ENCODE measurements at places on chromosomes 7 and 10.

GRCh38 chr7:137469191-137469811, 125.8 kb upstream of the PTN start:
- no peak for DNase-seq

DNA sequence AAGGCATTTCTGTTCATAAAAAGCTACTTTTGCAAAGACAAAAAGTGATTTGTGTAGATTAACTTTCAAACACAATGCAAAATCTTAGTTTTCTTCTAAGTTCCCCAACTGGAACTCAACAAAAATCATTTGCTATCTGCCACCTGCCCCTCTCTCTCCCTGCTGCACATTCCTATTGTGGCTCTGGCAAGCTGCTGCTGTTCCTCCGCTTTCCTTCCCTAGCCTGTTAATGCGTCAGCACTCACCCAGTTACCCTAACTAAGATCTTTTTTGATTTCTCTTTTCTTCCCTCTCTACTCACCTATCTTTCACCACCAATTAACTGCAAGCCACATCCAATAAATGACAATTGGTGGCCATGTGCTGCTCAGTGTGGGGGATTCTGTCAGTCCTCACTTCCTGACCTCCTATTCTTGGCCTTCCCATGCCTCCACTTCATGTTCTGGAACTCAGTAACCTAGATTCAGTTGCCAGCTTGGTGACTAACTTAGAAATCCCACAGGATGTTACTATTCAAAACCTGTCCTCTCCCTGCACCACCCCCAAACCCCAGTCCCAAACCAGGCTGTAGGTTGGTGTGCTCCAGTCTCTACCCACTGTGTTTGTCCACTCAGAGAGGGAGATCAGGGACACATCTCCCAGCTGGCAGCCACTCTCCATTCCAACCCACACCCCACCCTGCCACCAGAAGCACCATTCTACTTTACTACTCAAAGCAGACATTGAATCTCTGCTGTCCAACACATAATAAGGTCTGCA, 140.2 kb upstream of the CTTNBP2 start:
- DNase-seq: no peak

GRCh38 chr10:24495666-24496460, 227.8 kb downstream of the ARHGAP21 start:
- DNase-seq: no peak

DNA sequence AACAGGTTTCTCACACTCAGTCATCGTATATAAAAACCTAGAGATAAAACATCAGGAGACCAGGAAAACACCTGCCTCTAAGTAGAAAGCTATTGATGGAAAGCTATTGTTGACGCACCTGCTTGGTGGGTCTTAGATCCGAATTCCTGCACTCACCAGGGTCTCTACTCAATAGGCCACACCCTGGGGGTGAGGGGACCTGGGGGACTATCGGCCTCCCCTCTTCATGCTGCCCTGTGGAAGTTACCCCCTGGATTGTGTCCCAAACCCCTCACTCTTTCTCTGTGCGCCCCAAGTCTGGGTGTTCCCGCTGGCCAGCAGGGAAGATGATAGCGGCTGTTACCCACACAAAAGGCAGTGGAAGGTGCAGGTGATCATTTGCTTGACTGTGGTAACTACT, 313.0 kb downstream of the WDR37 start:
- DNase-seq: no peak

DNA sequence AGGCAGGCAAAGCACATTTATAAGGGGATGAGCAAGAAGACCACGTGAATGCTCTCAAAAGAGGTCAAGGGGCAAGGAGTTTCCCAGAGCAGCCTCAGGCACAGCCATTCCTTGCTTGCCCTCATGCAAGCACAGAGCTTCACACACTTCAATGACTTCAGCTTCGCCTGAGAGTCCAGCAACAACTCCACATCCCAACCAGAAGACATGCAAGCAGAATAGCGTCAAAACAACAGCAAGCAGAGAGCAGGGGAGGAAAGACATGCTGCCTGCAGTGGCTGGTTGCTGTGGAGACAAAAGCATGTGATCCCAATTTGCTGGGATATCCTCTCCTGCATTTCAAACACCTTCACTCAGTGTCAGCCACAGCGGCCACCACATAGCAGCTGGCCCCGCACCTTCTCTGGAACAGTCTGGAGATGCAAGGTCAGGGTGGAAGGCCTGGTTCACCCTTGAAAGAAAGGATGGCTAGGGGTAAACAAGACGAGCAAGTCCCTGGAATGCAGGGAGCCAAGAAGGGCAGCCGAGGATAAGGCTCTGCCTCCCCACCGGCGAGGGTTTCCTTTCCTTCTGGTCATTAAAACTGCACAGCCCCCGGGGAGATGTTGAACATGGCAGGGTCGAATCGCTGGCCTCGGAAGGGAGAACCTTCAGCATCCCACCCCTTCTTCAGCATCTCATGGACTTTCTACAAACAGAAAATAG, 60.2 kb upstream of the CAMK2B start:
- no peak for DNase-seq

DNA sequence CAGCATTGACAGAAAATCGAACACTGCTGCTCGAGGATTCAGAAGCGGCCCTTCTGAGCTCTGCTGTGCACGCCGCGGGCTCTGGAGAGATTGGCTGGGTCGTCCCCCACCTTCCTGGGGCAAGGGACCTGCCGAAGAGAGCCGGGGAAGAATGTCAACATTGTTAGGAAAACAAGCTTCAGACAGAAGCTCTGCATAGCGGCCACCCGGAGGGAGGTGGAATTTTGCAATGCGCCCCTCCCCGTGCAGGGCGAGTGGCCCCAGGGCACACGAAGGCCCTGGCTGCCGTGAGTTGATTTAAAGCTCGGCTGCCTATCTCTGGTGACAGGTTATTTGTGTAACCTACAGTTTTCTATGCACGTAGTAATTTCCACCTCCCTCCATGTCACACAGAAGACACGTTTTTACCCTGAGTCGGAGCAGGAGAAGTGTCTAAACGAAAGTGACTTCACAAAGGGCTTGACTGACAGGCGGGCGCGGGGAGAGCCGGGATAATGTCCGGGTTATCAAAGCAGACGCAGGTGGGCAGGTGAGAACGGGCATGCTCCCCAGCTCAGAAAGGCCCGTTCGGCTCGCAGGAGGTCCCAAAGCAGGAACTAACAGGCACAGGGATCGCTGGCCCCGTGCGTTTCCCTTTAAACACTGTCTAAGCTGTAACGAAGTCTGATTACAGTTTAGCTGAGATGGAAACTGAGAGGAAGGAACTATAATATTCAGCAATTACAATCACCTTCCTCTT, 84.6 kb downstream of the PDGFA start:
- DNase-seq: no peak

GRCh38 chr10:113091920-113092319, 141.9 kb downstream of the TCF7L2 start:
- DNase-seq: no peak

GRCh38 chr10:111709603-111710002, 474.0 kb downstream of the GPAM start:
- DNase-seq: no peak

- DNase-seq: no peak
These were observed 703.0 kb upstream of the NRP1 start for GRCh38 chr10:34037499-34037898.

DNA sequence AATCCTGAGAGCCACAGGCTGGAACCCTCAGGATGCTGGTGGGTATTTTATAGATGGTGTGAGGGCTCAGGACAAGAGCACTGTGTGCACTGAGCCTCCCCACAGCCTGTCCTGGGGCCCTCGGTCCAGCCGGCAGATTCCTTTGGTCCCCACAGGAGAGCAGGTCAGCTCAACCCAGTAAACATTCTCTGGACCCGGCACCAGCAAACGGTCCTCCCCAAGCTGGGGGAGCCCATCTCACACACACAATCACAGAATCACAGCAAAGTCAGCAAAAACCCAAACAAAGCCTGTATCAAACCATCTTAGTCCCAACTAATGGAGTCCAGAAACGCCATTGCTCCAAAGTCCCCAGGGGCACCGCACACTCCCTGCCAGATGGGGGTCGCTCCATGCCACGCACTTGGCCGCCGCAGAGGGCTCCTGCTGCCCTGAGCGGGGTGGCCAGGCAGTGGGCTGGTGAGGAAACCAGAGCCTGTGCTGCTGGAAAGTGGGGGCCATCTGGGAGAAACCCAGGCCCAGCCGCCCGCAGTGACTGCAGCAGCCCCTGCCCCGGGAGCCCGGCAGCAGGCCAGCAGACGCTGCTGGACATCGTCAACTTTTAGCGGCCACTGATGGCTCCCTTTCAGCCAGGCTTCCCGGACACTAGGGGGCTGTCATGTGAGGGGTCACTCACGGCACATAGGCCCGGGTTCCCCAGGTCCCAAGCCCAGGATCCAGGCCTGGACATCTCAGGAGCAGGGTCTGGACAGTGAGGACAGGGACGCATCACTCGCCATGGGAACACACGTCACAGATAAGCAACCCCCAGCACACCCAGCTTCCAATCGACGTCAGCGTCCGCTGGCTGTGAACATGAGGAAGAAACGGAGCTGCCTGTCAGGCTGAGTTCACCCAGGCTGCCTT, 52.6 kb downstream of the DPYSL4 start:
- DNase-seq: no peak

DNA sequence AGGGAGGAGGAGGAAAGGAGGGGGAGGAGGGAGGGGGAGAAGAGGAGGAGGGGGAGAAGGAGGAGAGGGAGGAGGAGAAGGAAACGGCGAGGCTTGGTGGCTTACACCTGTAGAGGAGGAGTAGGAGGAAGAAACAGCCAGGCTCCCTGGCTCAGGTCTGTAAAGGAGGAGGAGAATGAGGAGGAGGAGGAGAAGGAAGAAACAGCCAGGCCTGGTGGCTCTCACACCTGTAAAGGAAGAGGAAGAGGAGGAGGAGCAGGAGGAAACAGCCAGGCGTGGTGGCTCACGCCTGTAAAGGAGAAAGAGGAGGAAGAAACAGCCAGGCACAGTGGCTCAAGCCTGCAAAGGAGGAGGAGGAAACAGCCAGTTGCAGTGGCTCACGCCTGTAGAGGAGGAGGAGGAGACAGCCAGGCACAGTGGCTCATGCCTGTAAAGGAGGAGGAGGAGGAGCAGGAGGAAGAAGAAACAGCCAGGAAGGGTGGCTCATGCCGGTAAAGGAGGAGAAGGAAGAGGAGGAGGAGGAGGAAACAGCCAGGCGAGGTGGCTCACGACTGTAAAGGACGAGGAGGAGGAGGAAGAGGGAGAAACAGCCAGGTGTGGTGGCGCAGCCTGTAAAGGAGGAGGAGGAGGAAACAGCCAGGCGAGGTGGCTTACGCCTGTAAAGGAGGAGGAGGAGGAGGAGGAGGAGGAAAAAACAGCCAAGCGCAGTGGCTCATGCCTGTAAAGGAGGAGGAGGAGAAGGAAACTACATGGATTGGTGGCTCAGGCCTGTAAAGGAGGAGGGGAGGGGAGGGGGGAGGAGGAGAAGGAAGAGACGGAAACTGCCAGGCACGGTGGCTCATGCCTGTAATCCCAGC, 14.9 kb upstream of the CRCP start:
- DNase-seq: peak; percentile 30

- DNase-seq: no peak
These were observed 704.0 kb upstream of the LRRN3 start for GRCh38 chr7:110386913-110387312.

DNA sequence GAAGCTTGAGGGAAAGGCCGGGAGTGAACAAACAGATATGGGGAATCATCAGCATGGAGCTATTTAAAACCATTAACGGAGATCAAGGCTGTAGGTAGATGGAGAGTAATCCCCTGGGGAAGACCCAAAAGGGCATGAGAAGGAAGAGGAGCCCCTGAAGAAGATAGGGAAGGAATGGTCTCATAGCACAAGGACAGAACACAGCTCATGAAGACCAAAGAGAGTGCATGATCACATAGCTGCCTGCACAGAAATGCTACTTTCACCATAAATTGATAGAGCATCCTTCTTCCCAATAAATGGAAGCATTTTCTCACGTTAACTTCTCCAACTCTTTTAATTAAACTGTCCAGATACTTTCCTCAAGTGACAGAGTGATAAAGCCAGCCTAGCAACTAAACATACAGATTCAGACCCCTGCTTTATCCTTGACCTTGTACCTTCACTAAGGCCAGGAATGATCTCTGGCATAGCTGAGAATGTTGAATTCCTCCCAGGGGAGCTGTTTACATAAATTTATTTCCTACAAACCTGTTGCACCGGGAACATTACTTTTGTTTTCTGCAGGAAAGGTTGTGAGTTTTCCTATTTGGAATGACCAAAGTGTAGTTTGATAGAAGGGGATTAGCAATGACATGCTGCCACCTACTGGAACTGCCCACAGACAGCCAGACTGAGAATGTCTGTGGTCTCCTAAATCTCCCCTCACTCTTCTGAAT, 110.8 kb upstream of the LRGUK start:
- no peak for DNase-seq

- no peak for DNase-seq
These were observed 22.1 kb downstream of the RELN start for GRCh38 chr7:103967401-103967800.

- no peak for DNase-seq
These were observed 65.8 kb downstream of the ENTPD1 start for GRCh38 chr10:95821720-95822119.

- no peak for DNase-seq
These were observed 33.7 kb downstream of the RAB11FIP2 start for GRCh38 chr10:118012952-118013525.

- DNase-seq: no peak
These were observed 90.8 kb downstream of the KIAA1217 start for GRCh38 chr10:24299578-24300260.

GRCh38 chr10:110989016-110989415, 69.6 kb downstream of the SHOC2 start:
- DNase-seq: no peak

GRCh38 chr7:92275327-92275726, 29.6 kb downstream of the ANKIB1 start:
- DNase-seq: no peak

- no peak for DNase-seq
These were observed 24.5 kb downstream of the OGDH start for GRCh38 chr7:44630792-44631457.

GRCh38 chr7:76403780-76404494, 5.6 kb downstream of the SSC4D start:
- DNase-seq: no peak

DNA sequence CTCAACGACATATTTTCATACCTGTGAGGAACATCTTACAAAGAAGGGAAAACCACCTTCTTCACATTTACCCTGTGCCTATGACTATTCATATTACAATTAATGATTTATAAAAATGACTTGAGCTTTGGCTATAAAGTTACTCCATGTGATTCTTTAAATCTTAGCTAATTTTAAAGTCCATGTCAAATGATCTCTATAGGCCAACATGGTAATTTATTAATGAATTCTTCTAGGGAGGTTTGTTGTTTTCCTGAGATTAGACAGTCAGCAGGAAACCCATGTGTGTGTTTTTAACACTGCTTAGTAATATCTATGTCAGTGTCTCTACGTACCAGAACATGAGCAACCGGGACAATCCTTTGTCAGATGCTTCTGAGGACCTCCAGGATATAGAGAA, 307.3 kb downstream of the IPMK start:
- no peak for DNase-seq

DNA sequence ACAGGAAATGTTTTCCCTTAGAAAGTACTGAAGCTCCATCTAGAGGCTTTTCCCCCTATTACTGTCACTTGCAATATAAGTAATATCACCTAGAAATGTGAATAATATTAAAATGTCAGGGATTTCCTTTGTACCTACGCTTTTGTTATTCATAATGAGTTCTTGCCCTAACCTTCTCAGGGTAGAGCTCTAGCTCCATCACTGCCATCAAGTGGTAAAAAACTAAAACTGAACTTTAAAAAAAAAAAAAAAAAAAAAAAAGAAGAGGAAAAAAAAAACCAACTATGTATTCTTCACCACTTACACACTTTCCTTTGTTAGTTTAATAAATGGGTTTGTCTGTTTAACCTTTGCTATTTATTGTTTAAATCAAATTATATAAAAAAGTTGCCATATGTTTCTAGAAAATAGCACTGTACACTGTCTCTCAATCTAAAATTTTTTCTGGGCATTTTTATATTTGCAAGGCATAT, 49.9 kb downstream of the DNAJC1 start:
- DNase-seq: peak; percentile 28

- no peak for DNase-seq
These were observed 42.4 kb downstream of the VWA2 start for GRCh38 chr10:114281461-114281860.
